ENCODE measurements at places on chromosomes 6 and 20.
A peak's percentile ranks its signal among the peaks of the same experiment; 100 is the strongest.

- H3K27me3 ChIP-seq: no peaks in the 10 kb centered on the region
- DNase-seq: no peak
- no peak overlapping the region for H3K27ac ChIP-seq
- H3K36me3 ChIP-seq: no peaks in the 10 kb centered on the region
These were observed 10.9 kb downstream of the HIVEP2 start for GRCh38 chr6:142934106-142934505.

DNA sequence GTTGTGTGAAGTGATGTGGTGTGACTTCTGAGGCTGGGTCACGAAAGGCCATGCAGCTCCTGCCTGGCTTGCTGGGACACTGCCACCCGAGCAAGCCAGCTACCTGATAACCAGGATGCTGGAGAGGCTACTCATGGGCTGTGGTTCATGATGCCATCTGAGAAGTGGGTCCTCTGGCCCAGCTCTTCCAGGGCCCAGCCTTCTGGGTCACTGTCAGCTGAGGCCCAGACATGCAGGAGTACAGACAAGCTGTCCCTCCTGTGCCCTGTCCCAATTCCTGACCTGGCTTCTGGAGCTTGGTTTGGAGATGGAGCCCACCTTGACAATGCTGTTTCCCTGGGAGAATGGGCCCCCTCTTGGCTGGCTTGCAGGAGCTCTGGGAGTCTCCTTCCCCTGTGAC is 87.0 kb downstream of the DHX35 start:
- H3K27ac ChIP-seq: no peak overlapping the region
- no peak overlapping the region for H3K4me3 ChIP-seq
- H3K36me3 ChIP-seq: no peaks in the 10 kb centered on the region
- no peak for DNase-seq

DNA sequence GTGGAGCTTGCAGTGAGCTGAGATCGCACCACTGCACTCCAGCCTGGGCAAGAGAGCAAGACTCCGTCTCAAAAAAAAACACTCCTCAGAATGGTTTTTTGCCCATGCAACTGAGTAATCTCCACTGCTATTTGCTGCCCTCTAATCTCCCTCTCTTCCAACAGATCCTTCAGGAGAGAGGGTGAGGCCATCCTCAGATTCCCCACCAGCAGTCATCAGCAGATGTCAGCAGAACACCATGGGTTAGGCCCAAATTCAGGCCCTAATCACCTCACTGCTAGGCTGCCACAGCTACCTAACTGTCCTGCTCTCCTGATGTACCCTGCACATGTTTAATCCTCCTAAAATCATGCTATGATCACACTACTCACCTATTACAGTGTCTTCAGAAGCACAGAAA is 63.2 kb upstream of the BEND6 start:
- no peak for DNase-seq
- H3K4me1 ChIP-seq: no peaks in the 10 kb centered on the region
- no peak overlapping the region for H3K4me3 ChIP-seq

DNA sequence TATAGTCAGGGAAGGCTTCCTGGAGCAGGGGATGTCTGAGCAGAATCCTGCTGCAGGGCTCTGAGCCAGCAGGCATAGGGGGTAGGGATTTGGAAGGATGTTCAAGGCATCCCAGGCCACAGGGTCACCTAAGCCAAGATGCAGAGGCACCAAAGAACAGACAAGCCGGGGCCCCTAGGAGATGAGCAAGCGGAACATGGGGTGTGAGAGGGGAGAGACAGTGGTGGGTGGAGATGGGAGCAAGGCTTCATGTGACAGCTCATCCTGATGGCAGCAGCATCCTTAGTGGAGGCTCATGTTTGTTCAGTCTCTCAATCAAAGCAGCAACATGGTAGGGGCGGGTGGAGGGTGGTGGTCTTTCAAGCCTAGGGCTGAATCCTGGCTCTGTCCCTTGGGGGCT is 29.8 kb upstream of the TCP11 start:
- no peak for DNase-seq
- H3K36me3 ChIP-seq: peaks cover 6% of the 10 kb centered on the region
- no peaks in the 10 kb centered on the region for H3K4me1 ChIP-seq
- H3K27me3 ChIP-seq: no peaks in the 10 kb centered on the region

DNA sequence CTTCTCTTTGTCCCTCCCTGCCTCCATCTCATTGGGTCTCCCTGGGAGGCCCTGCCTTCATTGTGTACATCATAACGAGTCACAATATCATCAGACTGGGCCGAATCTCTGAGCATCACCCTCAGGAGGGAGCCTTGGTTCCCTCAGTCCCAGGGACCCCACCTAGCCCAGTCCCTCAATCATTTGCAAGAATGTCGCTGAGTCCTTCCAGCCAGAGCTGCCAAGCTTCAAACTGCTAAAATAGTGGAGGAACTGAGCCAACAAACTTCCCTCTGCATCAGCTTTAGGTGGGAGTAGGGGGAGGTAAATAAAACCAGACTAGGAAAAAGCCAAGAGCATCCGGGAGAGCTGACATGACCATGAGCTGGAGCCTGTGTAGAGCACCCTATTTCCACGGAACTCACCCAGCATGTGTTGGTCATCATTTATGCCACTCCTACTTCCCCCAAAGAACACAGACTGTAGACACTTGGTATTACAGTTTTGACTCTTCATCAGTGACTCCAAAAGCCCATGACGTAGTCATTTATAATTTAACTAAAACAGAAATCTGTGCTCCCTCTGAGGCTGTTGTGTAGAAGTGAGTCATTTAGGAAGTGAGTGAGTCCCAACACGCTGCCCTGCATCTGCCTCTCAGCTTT is 28.8 kb upstream of the IL17A start:
- peaks cover 14% of the 10 kb centered on the region for H3K36me3 ChIP-seq
- H3K27me3 ChIP-seq: no peaks in the 10 kb centered on the region

- DNase-seq: no peak
- H3K36me3 ChIP-seq: no peaks in the 10 kb centered on the region
- H3K27me3 ChIP-seq: no peaks in the 10 kb centered on the region
- no peak overlapping the region for H3K27ac ChIP-seq
- no peak overlapping the region for H3K4me3 ChIP-seq
These were observed 35.9 kb downstream of the COL12A1 start for GRCh38 chr6:75169689-75170586.

- H3K4me1 ChIP-seq: peaks cover 3% of the 10 kb centered on the region
- H3K27me3 ChIP-seq: no peaks in the 10 kb centered on the region
- no peak overlapping the region for H3K27ac ChIP-seq
- DNase-seq: no peak
- no peaks in the 10 kb centered on the region for H3K36me3 ChIP-seq
These were observed 287.0 kb upstream of the RIMS1 start for GRCh38 chr6:71599359-71599758.

GRCh38 chr6:110882824-110883554 is 8.4 kb downstream of the AMD1 start:
- peaks cover 13% of the 10 kb centered on the region for H3K36me3 ChIP-seq
- H3K4me1 ChIP-seq: no peaks in the 10 kb centered on the region
- no peak overlapping the region for H3K4me3 ChIP-seq
- H3K27me3 ChIP-seq: no peaks in the 10 kb centered on the region

DNA sequence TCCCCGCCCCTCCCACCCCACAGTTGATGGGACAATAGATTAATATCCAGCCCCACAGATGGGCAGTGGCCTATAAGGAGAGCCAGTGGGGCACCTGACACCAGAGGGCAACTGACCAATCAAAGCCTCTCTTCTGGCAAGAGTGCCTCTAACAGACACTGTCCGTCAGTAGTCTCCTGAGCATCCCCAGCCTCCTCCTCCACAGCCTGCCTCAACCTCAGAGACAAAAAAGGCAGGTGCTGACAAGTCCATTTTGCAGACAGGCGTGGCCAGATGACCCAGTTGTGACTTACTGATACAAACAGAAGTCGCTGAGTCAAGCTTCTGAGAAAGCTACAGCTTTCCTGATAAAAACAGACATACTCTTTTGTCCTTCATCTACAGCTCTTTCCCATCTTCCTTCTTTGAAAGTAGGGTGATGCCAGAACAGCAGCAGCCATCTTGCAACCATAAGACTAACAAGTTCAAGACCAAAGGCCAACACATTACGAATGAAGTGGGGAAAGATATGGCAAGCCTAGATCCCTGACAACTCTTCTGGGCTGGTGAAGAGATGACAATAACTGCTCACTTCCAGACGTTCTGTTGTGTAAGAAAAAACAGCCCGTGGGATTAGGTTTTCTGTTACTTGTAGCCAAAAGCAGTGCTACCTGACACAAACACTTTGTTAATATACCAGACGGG is 12.3 kb downstream of the PPIL1 start:
- H3K36me3 ChIP-seq: peaks cover 57% of the 10 kb centered on the region
- no peaks in the 10 kb centered on the region for H3K27me3 ChIP-seq
- H3K27ac ChIP-seq: no peak overlapping the region
- no peak overlapping the region for H3K4me3 ChIP-seq

GRCh38 chr6:111569951-111570350 is 35.7 kb downstream of the TRAF3IP2 start:
- DNase-seq: no peak
- no peak overlapping the region for H3K27ac ChIP-seq
- peaks cover 13% of the 10 kb centered on the region for H3K36me3 ChIP-seq
- peaks cover 2% of the 10 kb centered on the region for H3K4me1 ChIP-seq

GRCh38 chr20:63102721-63103375 is 96.1 kb upstream of the BHLHE23 start:
- H3K27ac ChIP-seq: no peak overlapping the region
- peaks cover 3% of the 10 kb centered on the region for H3K4me1 ChIP-seq
- H3K27me3 ChIP-seq: peaks cover 22% of the 10 kb centered on the region
- peak overlapping the region; percentile 78 for H3K4me3 ChIP-seq
- H3K36me3 ChIP-seq: no peaks in the 10 kb centered on the region

GRCh38 chr6:121000381-121000780 is 333.9 kb downstream of the TBC1D32 start:
- no peaks in the 10 kb centered on the region for H3K4me1 ChIP-seq
- no peaks in the 10 kb centered on the region for H3K36me3 ChIP-seq
- no peak overlapping the region for H3K27ac ChIP-seq
